ENCODE measurements at places on chromosomes 1 and 21.

DNA sequence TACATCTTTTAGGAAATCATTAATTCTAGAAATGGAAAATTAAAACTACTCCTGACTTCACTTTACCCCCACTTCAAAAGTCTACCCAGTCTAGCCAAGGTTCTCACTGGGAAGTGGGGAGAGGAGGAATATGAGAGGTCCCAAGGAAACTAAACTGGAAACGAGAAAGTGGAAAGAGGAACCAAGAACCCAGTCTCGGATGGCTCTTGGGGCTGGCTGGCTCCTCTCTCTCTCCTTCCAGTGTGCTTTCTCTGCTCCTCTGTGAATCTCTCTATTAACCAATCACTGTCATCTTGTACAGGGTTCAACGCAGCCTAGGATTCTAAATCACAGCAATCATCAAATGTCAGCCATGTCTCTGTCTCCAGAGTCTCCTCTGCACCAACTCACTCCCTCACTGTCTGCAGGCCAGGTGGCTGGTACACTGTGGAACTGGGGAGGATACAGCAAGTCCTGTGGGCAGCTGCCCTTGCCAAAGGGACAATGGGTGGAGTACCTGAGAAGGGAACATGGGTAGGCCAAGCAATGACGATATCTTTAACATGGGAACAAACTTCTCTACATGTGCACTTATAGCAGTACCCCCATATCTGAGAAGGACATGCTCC is 33.7 kb downstream of the GNB1 start:
- no peak for DNase-seq

DNA sequence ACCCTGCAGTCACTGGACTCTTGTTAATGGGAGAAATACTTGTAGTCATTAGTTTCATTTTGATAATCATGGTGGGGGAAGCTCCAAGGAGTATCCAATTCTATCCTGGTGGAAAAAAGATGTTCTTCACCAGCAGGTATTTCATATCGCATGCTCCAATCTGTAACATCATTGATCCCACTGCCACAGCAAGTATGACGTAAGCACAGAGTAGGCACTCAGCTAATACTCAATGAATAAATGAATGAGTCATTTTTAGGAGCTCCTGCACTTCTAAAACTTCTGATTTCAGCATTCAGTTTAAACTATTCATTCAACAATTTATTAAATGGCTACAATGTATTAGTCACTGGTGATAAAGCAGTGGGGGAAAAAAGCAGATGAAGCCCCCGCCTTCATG is 30.3 kb downstream of the RXRG start:
- DNase-seq: no peak

DNA sequence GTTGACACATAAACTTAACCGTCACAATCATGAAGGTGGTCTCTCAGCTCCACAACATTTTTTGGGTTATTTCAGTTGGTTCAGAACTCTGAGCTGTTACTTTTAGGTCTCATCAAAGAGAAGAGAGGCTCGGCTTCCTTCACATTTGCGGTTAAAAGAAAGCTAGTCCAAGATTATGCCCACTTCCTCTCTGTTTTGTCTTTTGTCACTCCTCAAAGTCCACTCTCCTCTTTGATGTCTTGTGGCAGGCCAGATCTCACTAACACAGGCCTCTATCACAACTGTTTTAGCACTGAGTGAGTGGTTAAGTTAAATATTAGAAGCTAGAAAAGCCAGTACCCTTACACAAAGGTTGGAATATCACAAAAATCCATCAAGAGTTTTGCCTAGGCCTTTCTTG is 195.7 kb downstream of the FCRL5 start:
- no peak for DNase-seq

GRCh38 chr1:30701258-30701633 is 22.1 kb downstream of the MATN1 start:
- no peak for DNase-seq

DNA sequence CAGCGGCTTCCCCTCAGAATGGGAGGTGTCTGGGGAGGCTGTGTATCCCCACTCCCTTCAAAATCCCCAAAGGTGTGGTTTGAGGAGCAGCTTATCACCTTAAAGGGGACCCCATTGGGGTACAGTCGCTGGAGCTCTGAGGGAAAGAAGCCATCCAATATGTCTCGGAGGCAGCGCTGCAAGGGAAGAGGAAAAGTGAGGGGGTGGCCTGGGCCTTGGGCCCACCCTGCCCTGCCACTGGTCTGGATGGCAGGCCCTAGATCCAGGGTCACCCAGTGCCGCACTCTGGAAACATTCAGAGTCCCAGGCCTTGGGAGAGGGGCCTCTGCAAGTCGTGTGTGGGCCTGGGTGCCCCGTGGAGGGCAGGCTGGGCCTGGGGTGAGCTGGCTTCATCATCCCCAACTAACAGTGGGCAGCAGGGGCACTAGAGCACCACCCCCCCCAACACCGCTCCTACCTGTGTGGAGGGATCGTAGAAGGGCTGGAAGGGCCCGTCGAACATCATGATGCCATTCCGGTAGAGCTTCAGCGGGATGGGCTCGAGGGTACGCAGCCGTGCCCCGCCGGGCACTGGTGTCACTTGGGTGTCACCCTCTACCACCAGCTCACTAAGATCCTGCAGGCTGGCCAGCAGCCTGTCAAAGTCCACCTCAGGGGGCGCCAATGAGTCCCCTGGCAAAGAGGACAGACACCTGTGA is 5.6 kb downstream of the SH3BGRL3 start:
- DNase-seq: no peak

DNA sequence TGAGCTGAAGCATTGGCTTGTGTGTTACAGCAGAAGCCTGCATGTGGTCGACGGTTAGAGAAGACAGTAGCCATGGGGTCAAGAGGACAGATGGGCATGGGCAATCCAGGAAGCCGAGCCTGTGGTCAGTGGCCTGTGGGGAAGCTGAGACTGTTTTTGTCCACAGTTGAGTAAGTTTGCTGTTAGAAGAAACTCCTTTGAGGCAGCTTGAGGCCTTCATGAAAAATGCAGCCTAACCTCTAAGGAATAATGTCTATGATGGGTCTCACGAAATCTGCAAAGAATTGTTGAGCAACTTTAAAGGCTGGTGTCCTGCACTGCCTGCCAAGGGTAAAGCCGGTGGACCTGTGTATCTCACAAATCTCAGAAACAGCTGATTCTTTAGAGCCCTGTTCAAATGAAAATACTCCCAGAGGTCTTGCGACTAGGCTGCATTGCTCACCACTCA is 322.4 kb downstream of the SETD4 start:
- no peak for DNase-seq

- no peak for DNase-seq
These were observed 129.8 kb downstream of the S1PR1 start for GRCh38 chr1:101366513-101367215.

GRCh38 chr1:197774466-197775281 is 606 bp downstream of the DENND1B start:
- peak; percentile 49 for DNase-seq

- peak; percentile 13 for DNase-seq
These were observed 90.8 kb downstream of the GTF2B start for GRCh38 chr1:88800382-88801051.

DNA sequence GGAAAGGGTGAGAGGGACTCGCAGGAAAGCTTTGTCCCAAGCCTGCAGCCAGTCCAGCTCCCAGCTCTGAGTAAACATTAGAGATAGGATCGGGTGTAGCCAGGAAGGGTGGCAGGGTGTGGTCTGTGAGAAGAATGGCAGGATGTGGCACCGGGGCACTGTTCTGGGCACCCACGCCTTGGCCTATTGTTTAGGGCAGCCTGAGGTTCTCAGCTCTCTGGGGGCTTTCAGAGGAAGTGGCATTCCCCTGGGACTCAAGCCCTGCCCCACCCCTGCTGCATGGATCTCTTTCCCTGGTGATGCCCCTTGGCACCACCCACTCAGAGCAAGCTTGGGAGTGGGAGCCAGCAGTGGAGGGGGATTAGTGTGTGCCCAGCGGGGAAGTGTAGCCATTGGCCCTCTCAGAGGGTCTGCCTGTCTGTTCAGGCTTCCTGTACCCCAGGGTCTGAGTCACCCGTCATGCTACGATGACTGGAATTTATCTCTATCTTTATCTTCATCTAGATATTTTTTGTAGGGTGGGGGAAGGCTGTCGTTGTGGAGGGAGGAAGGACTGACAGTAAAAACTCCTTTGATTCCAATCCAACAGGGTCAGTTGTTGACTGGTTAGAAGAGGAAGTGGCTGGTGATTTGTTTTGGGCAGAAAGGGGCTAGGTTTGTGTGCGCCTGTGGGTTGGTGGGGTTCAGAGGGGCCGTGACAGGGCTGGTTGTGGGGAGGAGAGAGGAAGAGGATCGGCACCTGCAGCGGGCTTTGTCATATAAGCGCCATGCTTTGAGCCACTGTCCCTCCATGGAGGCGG is 31.6 kb downstream of the SOX13 start:
- no peak for DNase-seq

GRCh38 chr1:183739082-183739481 is 65.8 kb upstream of the RGL1 start:
- DNase-seq: no peak

DNA sequence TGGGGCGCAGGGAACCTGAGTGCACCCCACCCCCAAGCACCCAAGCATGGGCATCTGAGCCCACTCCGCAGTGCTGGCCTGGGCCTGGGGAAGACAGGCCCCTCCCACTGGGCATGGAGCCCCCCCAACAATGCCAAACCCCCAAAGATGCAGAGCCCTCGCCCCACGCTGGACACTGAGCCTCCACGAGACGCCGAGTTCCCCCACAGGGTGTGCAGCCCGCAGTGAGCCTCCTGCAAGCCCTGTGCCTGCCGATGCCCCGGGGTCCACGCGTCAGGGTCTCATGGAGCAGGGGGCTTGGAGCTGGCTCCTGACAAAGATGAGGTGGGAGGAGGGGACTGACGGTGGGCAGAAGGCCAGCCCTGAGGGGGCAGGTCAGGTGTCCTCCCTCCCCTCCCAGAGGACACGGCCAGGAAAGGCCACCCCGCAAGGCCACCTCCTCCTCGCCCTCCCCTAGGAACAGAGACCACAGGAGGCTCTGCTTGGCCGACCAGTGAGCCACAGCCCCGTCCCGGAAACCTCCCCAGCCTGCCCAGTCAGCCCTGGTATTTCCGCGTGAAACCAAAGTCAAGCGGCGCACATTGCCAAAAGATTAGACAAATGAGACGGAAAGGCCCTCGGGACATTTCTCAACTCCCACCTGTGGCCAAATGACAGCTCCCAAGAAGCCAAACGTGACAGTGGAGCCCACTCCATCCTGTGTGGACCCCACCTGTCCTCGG is 33.4 kb downstream of the MEGF6 start:
- no peak for DNase-seq

DNA sequence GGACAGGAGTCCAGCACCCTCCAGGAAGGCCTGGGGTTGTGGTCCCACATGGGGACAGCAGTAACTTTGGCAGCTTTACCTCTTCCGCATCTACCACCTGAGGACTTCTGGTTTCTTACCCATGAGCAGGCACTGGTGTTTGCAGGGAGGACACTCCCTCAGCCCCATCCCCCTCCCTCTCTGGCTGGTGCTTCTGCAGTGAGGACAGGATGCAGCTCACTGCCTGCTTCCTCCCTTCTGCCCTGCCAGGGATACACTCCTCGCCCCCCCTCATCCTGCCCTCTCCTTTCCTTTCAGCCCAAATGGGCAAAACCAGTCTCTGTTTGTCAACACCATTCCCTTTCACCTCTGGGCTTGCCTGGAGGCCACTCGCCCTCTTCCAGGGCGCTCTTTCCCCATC is 62.4 kb downstream of the KIRREL1 start:
- no peak for DNase-seq

- DNase-seq: peak; percentile 15
These were observed 449 bp downstream of the EPS15 start for GRCh38 chr1:51518586-51519047.

- DNase-seq: no peak
These were observed 59.1 kb upstream of the PDC start for GRCh38 chr1:186519982-186520381.

DNA sequence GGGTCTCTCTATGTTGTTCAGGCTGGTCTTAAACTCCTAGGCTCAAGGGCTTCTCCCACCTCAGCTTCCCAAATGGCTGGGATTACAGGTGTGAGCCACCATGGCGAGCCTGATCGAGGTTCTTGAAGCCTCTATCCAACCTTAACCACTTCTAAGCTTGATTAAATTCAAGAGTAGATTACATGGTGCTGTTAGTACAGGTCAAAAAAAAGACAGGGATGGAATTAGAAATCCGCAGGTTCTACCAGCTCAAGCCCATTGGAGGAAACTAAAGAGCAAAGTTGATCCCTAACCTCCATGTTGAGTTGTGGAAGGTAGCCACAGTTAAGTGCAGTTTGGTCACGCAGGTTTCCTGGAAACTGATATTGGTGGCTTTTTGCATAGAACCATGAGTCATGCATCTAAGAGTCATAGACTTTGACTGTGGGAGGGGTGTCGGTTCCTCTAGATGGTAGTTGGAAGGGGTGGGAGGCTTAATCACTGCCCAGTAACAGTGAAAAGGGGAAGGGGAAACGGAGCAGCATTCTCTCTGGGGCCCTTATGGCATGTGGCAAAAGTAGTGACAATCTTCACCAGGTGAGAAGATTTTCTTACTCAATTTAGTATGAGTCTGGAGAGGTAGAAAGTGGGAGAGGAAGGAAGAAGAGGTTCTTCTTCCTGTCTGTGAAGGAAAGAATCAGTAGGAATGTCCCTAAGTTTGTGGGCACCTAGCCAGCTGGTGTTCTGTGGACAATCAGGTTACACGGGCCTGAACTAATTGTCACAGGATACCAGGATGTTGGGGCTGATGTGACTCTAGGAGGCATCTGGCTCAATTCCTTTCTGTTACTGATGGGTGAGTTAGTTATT is 7.0 kb downstream of the CD53 start:
- DNase-seq: peak; percentile 48

DNA sequence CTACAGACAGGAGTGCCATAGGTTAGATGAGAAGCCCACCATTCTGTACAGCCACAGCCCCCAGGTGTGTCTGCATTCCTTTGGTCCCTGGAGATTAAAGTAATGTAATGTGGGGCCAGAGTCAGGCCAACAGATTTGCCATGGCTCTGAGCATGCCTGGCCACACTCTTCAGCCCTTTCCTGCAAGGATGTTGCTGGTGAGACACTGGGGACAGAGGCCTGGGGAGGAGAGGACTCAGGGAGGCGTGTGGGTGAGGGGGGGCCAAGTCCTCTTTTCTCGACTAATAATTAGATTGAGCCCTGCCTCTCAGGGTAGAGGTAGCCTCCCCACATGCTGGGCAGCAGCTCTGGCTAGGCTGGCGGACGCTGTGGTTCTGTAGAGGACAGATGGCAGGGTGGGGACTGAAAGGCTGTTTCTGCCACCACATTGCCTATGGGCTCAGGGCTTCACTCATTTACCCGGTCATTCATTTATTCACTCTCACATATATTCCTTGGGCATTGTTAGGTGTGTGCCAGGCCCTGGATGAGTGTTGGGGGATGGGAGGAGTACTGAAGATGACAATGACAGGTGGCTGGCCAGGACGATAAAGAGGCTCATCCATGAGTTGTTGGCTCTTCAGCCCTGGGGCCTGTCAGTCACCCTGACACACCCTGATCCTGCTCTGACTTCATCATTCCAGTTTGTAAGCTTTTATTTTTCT is 7.1 kb upstream of the PRCC start:
- DNase-seq: no peak

GRCh38 chr1:198756470-198756869 is 117.6 kb downstream of the PTPRC start:
- no peak for DNase-seq
